ENCODE measurements at places on chromosomes 3 and 15.

DNA sequence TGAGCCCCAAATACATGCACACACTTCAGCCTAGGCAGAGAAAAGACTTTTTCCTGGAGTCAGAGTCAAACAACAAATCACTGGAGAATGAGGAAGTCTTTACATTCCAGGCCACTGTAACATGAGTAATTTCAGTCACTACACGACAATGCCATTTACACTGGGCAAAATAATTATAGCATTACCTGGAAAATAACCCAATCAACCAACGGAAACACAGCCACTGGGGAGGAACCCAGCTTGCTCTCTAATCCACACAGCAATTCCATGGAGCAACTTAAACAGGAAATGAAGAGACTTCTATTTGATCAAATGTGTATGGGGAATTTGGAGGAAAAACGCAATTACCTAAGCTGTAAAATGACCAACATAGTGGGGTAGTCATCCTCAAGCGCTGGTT lies 15.2 kb downstream of the FSTL1 start:
- DNase-seq, result no peak

- DNase-seq, result no peak
Observed at GRCh38 chr3:100073714-100074307, 40.5 kb downstream of the FILIP1L start.

- DNase-seq, result no peak
Observed at GRCh38 chr3:138051947-138052802, 42.2 kb downstream of the CLDN18 start.

- no peak for DNase-seq
Observed at GRCh38 chr3:88985491-88985890, 121.9 kb upstream of the EPHA3 start.

Measured in activated CD8-positive, alpha-beta memory T cell treated with anti-CD3 and anti-CD28 coated beads for 1 hour (primary cell).